ENCODE measurements at places on chromosomes 13 and 19. TPM values are rescaled to one million over a fixed set of nuclear protein-coding genes. Genes with fewer than 3 reads are reported as not detected.

The THSD1 gene
- total RNA-seq, result 6.9 TPM

The ZNF160 gene
- total RNA-seq, result 32.5 TPM

The ZNF682 gene
- total RNA-seq, result 18.9 TPM

The PCID2 gene
- total RNA-seq, result 35.9 TPM

The ZNF560 gene
- 0.49 TPM for total RNA-seq

The STOML3 gene
- 0.25 TPM for total RNA-seq

The TMEM86B gene
- total RNA-seq, result 0.98 TPM

The IGFL4 gene
- 2.5 TPM for total RNA-seq

The ZNF708 gene
- 47.5 TPM for total RNA-seq

The ZIK1 gene
- 22.1 TPM for total RNA-seq

The C1QTNF9B gene
- not detected for total RNA-seq

The FLT3LG gene
- total RNA-seq, result 0.25 TPM

The CGB8 gene
- not detected for total RNA-seq

The GFY gene
- total RNA-seq, result 0.25 TPM

The SIGLEC10 gene
- 1.2 TPM for total RNA-seq

All from temporal lobe (tissue), 4 donors.